ENCODE measurements at places on chromosomes 6 and 20.
A peak's percentile ranks its signal among the peaks of the same experiment; 100 is the strongest.

GRCh38 chr6:21431526-21431925 lies 162.0 kb upstream of the SOX4 start:
- no peak for DNase-seq

DNA sequence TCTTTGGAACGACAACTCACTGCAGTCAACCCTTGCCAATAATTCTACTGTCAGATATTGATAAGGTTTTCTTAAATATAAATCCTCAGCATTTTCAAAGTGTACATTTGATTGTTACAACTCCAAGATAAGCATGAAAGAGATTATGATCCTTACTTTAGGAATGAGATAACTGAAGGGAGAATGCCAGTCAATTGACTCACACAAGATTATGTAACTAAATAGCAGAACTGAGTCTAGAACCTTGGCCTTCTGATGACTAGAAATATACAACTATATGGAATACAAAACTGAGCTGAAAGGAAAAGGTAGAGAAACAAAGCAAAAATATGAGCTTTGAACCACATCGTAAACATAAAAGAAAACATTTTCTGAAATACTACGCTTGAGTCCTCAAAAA lies 26.9 kb upstream of the STXBP5 start:
- DNase-seq, result no peak

GRCh38 chr6:95599706-95600105 lies 22.4 kb downstream of the MANEA start:
- DNase-seq, result no peak

- no peak for DNase-seq
Measured at GRCh38 chr20:11702721-11703518, 214.8 kb upstream of the BTBD3 start.

GRCh38 chr6:33841070-33841469 lies 37.3 kb upstream of the MLN start:
- no peak for DNase-seq

DNA sequence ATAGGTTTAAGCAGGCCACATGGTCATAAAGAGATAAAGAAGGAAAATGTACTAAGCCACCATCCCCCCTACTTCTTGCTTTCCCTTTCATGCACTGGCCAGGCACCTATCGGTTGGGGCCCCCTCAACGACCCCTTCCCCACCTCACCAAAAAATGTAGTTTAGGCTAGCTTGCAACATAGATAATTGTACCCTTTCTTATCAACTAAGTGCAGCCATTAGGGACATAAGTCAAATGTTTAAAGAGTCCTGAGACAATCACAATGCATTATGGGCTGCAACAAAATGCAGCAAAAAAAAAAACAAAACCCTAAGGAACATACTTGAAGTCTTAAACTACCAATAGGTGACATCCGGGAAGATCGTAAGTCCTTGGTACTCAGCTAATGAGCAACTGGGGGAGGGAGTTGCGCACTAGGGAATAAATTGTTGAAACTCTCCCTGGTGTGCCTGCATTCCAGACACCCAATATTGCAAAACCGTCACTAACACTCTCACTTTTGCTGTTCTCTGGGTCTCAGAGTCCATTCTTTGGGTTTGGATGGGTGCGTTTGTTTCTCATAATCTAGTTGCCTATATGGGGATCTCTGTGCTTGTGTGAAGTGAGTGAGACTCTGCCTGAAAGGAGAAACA lies 12.4 kb upstream of the HLA-G start:
- DNase-seq, result no peak

GRCh38 chr20:22071841-22072240 lies 366.4 kb downstream of the PAX1 start:
- no peak for DNase-seq

GRCh38 chr20:1637755-1638154 lies 17.9 kb upstream of the SIRPB1 start:
- no peak for DNase-seq

GRCh38 chr6:13589801-13590200 lies 15.4 kb downstream of the SIRT5 start:
- no peak for DNase-seq

- DNase-seq, result no peak
Measured at GRCh38 chr6:133764754-133765208, 124.1 kb upstream of the TCF21 start.

GRCh38 chr6:136501514-136501913 lies 48.7 kb downstream of the MAP7 start:
- DNase-seq, result no peak

DNA sequence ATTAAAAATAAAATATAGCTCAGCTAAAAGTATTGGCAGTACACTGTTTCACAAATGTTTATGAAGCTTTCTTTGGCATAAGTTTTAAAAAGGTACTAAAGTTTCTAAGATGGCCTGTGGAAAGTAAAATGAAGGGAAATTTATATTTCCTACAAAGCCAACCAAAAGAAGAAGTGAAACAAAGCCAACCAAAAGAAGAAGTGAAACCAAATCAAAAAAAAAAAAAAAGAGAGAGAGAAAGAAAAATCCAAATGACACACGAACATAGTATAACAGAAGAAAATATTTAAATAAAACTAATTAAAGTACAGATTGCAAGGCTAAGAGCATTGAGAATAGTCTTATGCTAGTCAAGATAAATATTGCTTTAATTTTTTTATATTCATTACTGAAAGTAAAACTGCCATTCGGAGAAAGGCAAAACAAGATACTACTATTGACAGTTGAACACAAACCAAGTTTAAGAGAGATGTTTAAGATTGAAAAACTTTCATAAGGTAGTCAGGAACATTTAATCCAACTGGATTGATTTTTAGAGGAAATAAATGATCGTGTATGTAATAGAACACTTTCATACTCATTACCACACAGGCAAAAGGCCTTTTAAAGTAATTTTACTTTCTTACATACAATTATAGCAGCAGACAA lies 12.8 kb upstream of the KHDRBS2 start:
- DNase-seq, result no peak

GRCh38 chr6:136249336-136249735 lies 775 bp downstream of the MTFR2 start:
- DNase-seq, result no peak

- DNase-seq, result no peak
Measured at GRCh38 chr6:46220352-46221221, 49.8 kb upstream of the ENPP5 start.

GRCh38 chr6:119162134-119162775 lies 83.8 kb upstream of the FAM184A start:
- DNase-seq, result no peak

DNA sequence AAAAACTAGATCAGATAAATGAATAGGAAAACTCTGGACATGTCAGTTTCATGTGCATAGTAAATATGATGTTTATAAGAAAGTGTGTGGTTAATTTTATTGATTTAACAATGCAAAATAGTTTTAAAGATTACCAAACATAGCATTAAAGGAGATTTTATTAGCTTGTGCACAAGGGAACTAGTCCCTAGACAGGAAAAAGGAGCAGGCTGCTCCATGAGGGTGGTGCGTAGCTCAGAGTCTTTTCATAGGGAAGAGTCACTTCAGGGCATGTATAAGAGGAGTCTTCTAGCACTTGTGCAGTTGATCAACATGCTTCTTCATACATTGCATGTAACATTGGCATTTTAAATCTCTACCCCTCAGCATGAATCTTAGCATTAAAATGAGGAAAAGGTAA lies 835.8 kb downstream of the GRIK2 start:
- DNase-seq, result no peak

DNA sequence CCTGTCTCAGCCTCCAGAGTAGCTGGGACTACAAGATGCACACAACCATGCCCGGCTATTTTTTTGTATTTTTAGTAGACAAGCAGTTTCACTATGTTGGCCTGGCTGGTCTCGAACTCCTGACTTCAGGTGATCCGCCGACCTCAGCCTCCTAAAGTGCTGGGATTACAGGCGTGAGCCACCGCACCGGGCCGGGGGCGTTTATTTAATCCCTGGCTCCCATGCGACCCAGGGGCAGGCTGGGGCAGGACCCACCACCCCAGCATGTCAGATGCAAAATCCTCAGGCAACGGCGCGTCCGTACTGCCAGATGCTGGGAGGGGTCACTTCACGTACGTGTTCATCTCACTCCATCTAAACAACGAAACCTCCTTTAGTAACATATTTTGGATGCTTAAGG lies 518.7 kb upstream of the NOX3 start:
- DNase-seq, result no peak

GRCh38 chr6:45845567-45845966 lies 170.1 kb downstream of the CLIC5 start:
- DNase-seq, result no peak

DNA sequence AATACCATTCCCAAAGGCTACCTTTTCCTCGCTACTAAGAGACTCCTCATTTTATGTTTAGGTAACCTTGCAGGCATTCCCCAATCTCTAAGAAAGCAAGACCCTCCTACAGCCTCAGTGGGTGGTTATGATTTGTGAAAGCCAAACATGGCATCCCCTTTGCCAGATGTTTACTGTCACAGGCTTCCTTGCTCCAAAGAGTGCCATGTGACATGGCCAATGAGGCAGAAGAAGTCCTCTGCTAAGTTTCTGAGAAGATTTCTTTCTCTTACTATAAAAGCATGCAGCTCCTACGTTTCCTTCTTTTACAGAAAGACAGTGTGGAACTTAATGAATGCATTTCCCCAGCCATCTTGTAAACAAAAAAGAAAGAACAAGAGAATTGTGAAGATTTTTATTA lies 688.2 kb downstream of the TBC1D32 start:
- DNase-seq, result no peak

DNA sequence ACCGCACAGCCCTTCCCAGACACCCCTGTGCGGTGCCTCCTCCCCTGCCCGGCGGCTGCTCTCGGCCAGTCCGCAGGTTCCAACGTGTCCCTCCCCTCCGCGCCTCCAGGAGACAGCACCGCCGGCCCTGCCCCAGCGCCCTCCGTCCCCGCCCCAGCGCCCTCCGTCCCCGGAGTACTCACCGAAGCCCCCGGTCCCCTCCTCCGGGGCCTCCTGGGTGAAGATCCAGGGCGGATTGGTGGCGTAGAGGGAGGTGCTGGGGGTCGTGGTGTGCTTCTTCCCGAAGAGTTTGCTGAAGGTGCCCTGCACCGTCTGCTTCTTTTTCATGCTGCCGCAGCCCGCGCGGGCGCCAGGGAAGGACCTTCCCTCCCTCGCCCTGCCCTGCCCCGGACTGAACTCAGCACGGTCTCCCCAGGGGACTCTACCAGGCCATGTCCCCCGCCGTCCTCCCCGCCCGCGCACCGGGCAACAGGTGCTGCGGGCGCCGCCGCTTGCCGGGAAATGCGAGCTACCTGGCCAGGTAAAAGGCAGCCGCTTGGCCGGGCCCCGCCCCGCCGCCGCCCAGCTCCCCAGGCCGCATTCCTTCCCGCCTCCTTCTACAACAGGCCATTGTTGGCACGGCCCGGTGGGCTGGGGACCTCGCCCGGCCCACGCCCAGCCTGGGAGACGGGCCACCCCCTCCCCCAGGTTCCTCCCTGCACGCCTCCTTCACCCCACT lies at the start of gene C6orf132:
Gene C6orf132, minus strand, starts transcription at position 503 of the 718 bp plus-strand sequence. Its CDS starts 176 bp downstream, at position 327.
- peak; percentile 6 for DNase-seq

- no peak for DNase-seq
Measured at GRCh38 chr6:158251565-158251964, 60.7 kb upstream of the TULP4 start.

DNA sequence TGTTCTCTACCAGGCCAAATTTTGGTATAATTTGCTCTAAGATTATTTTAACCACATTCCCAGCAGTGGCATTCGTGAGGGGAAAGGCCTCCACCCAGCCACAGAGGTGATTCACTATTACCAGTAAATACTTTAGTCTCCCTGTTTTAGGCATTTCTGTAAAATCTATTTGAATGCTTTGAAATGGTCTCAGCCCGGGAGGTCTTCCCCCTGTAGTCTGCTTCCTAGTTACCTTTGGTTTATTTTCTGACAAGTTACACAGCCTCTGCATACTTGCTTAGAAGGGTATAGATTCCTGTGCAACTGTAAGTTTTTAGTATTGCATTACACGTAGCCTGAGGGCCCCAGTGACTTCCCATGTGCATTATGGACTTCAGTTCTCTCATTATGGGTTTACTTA lies 248.7 kb downstream of the C6orf118 start:
- no peak for DNase-seq

- DNase-seq, result no peak
Measured at GRCh38 chr6:16305246-16305725, 66.9 kb downstream of the GMPR start.

DNA sequence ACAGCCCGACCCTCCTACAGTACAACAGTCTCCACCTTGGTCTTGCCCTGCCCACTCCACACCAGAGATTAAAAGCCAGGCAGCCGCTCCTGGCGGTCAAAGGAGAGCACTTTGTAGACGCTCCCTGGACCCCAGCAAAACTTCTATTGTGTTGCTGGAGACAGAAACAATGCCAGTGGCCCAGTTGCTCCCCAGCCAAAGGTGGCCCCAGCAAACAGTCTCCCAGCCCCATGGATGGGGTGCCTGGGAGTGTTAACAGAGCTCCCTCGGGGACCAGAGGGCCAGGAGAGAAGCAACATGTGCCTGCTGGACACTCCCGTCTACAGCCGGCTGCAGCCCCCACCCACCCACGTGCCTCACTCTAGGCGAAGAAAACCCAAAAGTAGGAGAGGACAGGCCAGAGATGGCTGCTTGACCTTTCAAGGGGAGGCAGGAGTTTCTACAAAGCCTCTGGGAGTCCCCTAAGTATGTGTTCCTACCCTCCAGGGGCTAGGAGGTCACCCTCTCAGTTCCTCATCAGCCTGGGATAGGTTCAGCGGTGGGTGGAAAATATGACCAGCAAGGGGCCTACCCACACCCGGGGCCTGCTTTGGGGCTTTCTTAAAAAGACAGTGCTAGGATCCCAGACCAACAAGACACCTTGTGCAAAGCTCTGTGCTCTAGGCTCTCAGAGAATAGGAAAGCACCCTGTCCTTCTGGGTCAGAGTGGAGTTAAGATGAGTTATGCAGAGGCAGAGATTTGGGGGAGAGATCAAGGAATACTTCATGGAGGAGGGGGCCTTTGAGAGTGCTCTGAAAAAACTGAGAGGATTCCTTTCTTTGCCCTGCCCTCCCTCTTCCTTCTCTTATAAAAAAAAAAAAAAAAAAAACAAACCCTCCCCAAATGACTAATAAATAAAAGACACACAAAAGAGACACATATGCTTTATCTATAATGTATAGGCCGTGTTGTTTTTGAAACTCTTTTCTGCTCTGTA lies 19.0 kb upstream of the PREX1 start:
- DNase-seq, result no peak

GRCh38 chr6:157716251-157716995 lies 106.6 kb upstream of the SNX9 start:
- DNase-seq, result no peak

- DNase-seq, result no peak
Measured at GRCh38 chr6:150915880-150916265, 50.4 kb downstream of the MTHFD1L start.

GRCh38 chr20:46304361-46304760 lies 3.9 kb downstream of the CDH22 start:
- DNase-seq, result no peak
